Cardiac septum (tissue), 1 donor: ENCODE measurements at places on chromosomes 5 and 9. TPM values are rescaled to one million over a fixed set of nuclear protein-coding genes. Genes with fewer than 3 reads are reported as not detected.

DNA sequence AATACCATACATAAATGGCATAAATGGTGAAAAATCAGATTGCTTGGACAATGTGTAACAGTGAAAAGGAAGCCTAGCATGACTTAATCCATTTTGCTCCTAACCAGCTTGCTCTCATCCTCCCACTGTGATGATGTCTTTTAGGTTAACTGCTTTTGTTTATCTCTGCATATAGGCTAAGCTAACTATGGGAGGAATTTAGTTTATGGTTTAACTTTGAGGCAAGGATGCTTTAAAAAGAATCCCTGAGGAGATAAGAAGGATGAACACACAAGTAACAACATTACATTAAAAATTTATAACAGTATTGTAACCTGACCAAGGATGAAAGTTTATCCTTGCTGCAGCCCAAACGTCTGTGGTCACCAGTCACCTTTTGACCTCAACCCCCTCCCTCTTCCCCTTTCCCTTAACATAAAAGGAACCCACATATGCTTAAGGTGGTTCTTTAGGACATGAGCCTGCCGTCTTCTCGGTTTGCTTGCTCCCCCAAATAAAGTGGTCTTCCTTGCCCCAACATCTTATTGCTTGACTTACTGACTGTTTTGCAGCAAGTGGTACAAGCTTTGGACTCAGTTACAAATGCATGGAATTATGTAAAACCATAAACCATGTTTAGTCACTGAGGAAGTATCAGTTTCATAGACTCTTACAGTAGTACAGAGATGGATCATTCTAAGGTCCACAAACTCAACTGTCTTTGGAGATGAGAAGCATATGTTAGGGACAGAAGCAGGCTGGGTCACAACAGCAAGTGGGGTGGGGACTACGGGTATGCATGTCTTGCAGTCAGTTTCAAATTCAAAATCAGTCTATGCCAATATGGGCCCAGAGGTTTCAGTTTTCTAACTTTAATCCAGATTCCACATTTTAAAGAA, 31.3 kb downstream of the AGXT2 start:
- DNase-seq = no peak

CKMT2 gene
- 1,231 TPM for total RNA-seq

- DNase-seq = no peak
These were observed 6.7 kb downstream of the DBH start for GRCh38 chr9:133642708-133643361.

- DNase-seq = no peak
These were observed 109.2 kb downstream of the SH3TC2 start for GRCh38 chr5:148953711-148954110.

GRCh38 chr5:136057401-136058038, 28.7 kb downstream of the TGFBI start:
- peak; percentile 65 for DNase-seq

DNA sequence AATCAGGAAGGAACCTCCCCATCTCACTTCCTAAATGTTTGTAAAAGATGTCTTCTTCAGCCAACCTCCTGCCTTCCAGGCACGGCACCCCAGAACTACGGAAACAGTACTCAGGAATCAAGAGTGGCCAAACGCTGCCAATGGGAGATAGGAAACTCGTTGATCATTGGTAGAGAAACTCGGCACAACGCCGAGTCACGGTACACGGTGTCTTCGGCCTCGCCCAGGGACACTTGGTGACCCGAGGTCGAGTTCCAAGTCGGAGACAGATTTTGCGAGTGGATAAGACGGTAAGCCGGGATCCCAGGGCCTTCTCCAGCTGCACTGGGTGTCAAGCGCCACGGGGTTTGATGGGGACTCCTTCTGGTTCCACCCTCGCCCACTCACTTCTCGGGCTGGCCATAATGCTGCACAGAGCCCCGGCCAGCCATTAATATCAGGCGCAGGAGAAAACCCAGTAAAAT, 343 bp downstream of the KIAA0825 start:
- DNase-seq = no peak

- DNase-seq = no peak
These were observed 184.0 kb downstream of the GNAQ start for GRCh38 chr9:77847626-77848025.

- DNase-seq = no peak
These were observed 2.7 kb downstream of the CDO1 start for GRCh38 chr5:115813719-115814118.

DNA sequence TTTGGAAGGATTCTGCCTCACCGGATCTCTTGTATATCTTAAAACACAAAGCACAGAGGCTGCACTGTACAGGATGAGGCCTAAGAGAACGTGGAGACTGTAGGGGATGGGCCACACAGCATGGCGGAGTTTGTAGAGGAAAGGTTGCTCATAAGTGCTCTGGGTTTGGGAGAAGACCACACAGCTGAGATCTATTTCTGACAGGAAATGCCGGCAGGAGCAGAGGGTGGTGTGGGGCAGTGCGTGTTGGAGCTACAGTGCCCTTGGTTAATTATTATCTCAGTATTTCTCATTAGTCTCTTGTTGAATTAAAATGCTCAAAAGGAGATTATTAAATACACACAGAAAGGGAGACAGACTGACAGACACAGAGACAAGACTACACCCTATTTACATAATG, 9.6 kb downstream of the PALM2AKAP2 start:
- DNase-seq = no peak

GRCh38 chr5:9409413-9409960, 136.4 kb downstream of the SEMA5A start:
- DNase-seq = no peak

DNA sequence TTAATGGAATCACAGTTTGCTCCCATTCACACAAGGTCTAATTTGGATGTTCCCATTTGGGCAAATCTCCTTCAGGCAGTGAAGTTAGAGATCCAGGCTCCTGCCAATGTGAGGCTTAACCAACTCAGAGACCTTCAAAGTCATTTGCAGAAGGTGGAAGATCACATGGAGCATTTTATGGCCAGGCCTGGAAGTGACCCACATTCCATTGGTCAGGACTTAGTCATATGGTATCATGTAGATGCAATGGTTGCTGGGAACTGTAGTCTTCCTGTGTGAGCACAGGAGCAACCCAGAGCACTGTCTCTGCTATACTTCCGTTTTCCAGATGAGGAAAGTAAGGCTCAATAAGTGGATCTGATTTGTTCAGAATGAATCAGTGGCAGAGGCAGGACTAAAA, 292.7 kb upstream of the SMARCA2 start:
- DNase-seq = no peak

DNA sequence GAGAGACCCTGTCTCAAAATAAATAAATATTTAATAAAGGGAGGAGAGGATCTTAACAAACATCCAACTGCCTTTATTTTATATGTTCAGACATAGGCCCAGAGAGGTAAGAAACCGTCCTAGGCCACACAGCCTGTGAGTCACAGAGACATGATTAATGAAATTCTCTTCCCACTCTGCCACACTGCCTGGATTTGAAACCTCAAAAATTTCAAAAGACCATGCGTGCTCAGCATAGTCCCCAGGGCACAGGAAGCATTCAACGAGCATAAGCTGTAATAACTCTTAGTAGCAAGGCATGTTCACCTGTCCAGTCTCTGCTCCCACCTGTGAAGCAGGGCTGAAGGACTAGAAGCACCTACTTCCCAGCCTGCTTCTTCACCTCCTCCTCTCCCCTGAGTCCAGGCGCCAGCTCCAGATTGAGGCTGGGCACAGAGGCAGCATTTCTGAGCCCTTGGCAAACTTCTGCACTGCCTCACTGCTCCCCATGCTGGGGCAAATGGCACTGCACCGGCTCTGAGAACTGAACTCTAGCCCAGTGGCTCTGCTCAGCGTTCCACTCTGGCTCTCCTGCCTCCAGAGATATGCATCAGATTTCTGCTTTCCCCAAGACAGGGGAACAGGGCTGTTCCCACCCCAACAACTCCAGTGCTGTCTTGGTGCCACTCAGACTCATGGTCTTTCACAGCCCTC, 1.1 kb downstream of the FAT2 start:
- no peak for DNase-seq

DNA sequence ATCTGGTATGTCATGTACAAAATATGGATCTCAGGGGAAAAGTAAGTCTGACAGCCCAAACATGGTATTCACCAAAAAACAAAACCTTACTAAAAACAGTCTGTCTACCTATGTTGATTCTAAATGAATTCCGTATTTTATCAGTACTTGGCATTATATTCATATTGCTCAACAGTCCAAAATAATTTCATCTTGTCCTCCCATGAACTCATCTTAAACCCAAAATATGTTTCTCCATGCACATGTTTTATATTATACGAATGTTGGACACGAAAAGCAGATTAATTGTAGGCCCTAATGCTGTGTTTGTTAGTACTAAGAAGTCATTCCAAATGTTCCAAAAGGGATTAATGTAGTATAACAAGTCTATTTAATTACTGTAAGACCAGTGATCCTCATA, 20.1 kb downstream of the NFIB start:
- DNase-seq = no peak

DNA sequence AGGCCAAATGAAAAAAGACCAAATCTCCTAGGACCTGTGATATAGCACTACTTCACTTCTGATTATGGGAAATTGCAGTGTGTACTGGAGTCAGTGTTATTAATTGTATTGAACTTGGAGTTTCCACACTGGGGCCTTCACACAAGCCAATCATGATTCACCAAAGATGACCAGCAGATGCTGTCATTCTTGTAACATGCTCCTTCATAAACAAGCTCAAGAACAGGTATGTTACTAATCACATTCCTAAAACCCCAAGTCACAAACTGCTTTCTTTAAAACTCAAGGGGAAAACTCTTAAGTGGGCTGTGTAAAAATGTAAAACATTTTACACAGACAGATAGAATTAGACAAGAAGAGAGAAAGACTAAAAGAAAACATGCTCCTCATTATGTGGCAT, 5.6 kb downstream of the KLHL3 start:
- no peak for DNase-seq

GRCh38 chr5:32933692-32934091, 222.6 kb downstream of the NPR3 start:
- DNase-seq = no peak
